Right atrium auricular region (tissue), 2 donors: ENCODE measurements at places on chromosomes 6 and 20.
A peak's percentile ranks its signal among the peaks of the same experiment; 100 is the strongest.

GRCh38 chr6:112030961-112031660, 22.8 kb upstream of the CCN6 start:
- H3K4me3 ChIP-seq, result no peak overlapping the region
- H3K4me1 ChIP-seq, result no peaks in the 10 kb centered on the region
- H3K36me3 ChIP-seq, result no peaks in the 10 kb centered on the region
- no peaks in the 10 kb centered on the region for H3K27me3 ChIP-seq
- no peak overlapping the region for H3K27ac ChIP-seq

DNA sequence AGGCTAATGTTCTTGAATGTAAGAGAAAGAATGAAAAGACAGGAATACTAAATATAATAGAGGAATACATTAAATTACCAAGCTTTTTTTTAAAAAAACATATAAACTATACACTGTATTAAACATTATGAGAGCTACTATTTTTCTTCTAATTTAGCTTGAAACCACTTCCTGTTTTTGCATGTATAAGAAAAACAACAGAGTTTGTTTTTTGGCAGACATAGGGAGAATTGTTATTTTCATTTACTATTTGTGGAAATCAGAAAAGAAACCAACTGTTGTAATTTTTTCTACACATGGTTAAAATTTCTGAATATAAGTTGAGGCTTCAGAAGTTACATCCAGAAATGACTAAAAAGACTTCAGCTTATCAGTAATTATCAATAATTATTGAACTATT, 991.8 kb upstream of the GJE1 start:
- no peak overlapping the region for H3K4me3 ChIP-seq
- no peaks in the 10 kb centered on the region for H3K36me3 ChIP-seq
- no peak for DNase-seq
- H3K27ac ChIP-seq, result no peak overlapping the region
- H3K27me3 ChIP-seq, result no peaks in the 10 kb centered on the region
- H3K4me1 ChIP-seq, result no peaks in the 10 kb centered on the region

GRCh38 chr6:13373488-13373886, 45.1 kb upstream of the TBC1D7 start:
- no peak overlapping the region for H3K4me3 ChIP-seq
- no peaks in the 10 kb centered on the region for H3K27me3 ChIP-seq
- peaks cover 52% of the 10 kb centered on the region for H3K4me1 ChIP-seq
- no peak for DNase-seq

DNA sequence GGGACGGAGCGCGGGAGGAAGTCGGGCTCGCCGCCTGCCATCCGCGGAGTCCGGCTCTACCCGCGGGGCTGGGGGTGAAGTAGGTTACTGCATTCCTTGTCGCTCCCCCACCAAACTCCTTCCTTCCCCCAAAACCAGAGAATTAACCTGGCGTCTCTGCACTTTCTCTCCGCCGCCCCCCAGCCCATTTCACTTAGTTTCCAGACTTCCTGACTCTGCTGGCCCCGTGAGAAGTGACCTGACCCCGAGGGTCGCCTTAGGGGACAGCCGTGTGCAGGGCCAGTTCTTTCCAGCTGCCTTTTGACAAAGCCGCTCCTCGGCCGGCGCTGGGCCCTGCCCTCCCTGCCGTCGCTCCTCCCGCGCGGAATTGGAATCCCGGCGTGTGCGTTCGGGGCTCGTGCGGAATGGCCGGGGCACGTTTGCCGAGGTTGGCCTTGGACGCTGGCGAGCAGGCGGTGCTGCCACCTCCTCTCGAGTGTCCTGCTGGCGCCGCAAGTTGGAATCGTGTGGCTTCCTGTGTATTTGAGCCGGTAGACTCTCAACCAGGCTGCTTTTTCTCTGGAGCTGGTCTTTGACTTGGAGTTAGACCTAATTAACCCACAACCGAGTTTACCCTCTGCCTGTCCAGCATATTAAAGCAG, 650 bp downstream of the DCBLD1 start:
- H3K4me1 ChIP-seq, result no peaks in the 10 kb centered on the region
- peak overlapping the region; percentile 80 for H3K4me3 ChIP-seq
- H3K27me3 ChIP-seq, result no peaks in the 10 kb centered on the region
- peak; percentile 68 for DNase-seq
- H3K36me3 ChIP-seq, result no peaks in the 10 kb centered on the region

- H3K4me1 ChIP-seq, result peaks cover 2% of the 10 kb centered on the region
- no peaks in the 10 kb centered on the region for H3K36me3 ChIP-seq
- no peak for DNase-seq
- H3K4me3 ChIP-seq, result peak overlapping the region; percentile 25
- H3K27me3 ChIP-seq, result no peaks in the 10 kb centered on the region
- H3K27ac ChIP-seq, result peak overlapping the region; percentile 41
Measured at GRCh38 chr6:154448448-154449096, 61.9 kb downstream of the CNKSR3 start.

DNA sequence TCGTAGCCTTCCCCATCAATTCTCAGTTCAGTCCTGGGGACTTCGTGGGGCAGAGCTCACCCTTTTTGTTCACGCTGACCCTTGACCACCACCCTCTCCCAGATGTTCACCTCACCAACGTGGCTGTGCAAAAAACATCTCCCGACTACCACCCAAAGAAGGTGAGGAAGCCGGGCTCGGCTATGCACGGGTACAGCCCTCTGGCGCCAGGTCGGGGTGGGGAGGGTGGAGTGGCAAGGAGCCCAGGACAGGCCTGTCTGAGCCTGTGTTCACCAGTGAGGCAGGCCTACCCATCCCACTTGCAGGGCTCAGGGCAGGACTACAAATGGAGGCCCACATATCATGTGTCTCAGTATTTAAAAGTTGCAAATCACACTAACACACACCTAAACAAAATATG, 18.1 kb downstream of the PDRG1 start:
- no peak overlapping the region for H3K4me3 ChIP-seq
- no peak for DNase-seq
- no peaks in the 10 kb centered on the region for H3K36me3 ChIP-seq
- H3K27me3 ChIP-seq, result no peaks in the 10 kb centered on the region

DNA sequence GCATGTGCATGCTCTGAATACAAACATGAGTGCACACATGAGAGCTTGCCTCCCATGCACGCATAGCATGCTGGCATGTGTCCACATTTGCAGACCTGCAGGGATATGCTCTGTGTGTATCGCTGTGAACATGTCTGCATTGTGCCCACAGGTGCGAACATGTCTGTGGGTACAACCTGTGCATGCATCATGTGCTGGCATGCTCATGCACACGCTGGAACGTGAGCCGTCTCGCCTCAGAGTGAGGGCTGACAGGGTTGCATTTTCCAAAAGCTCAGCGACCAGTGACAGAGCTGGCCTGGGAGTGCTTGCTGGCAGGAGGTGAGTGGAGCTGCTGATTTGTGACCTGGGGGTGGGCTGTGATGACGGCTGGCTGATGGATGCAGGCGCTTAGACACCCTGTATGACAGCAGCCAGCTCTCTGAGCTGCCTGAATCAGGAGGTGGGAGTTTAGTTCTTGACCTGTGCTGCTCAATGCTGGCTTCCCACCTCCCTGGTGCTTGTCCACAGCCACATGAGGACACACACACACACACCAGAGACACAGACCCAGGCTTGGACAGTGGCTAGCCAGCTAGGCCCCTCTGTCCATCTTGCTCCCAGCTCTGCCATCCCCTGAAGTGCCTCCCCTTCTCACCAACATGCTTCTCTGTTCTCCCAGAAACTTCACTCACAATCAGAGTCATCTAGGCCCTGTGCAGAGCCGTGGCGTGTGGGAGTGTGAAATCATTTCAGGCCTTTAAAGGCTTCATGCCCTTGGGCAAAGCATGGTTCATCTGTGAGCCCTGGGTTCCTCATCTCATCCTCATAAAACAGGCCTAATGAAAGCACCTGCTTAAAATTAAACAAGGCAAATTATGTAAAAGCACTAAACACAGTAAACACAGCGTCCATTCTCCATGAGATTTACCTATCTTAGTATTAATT, 51.4 kb downstream of the CD40 start:
- DNase-seq, result no peak
- H3K27me3 ChIP-seq, result no peaks in the 10 kb centered on the region
- H3K4me1 ChIP-seq, result no peaks in the 10 kb centered on the region
- H3K27ac ChIP-seq, result no peak overlapping the region
- H3K36me3 ChIP-seq, result no peaks in the 10 kb centered on the region

- no peaks in the 10 kb centered on the region for H3K27me3 ChIP-seq
- DNase-seq, result no peak
- no peaks in the 10 kb centered on the region for H3K4me1 ChIP-seq
- no peak overlapping the region for H3K4me3 ChIP-seq
- H3K36me3 ChIP-seq, result no peaks in the 10 kb centered on the region
Measured at GRCh38 chr6:36821581-36822335, 17.5 kb downstream of the CPNE5 start.
